ENCODE measurements at places on chromosomes 4 and X.

- DNase-seq = no peak
Observed at GRCh38 chr4:110170861-110171260, 27.6 kb downstream of the ELOVL6 start.

- DNase-seq = peak; percentile 41
Observed at GRCh38 chrX:24148121-24148520, 1.4 kb upstream of the ZFX start.

- DNase-seq = peak; percentile 7
Observed at GRCh38 chr4:111937368-111937767, 207.9 kb upstream of the FAM241A start.

DNA sequence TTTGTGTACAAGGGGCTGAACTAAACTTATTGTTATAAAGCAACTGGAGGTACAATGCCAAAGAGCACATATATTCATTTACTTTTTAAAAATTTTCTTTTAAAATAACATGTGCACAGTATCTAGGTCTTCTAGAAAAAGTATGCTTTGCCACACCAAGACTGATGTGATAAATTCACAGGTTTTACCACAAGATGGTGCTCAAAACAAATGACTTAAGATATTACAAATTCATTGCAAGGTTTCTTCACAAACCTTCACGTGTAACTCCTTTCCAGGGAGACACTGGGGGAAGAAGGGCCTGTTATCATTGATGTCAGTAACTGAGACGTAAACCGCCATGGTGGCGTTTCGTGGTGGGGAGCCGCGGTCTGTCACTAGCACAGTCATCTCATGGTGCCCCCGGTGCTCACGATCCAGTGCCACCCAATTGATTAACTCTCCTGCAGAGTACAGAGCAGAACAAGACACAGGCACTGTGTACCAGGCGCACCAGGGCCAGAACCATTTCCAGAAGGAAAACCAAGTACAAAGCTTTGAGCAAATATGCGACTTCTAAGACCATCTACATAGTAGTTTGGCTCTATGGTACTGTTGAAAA lies 162.2 kb downstream of the DCHS2 start:
- peak; percentile 10 for DNase-seq

DNA sequence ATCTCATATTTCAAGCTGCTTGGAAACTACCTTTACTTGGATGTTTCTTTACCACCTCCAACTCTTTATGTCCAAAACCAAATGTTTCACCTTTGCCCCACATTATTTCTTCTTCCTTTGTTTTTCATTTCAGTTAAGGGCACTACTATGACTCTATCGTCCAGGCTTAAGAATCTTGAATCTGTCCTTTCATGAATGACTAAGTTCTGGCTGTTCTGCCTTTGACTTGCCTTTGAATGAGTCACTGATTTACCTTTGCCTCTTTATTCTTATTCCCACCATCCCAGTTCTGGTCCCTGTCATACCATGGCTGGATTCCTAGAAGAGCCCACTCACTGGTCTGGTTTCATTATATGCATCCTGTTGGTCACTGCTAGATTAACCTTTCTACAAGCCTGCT lies 30.6 kb upstream of the PLAC1 start:
- DNase-seq = no peak

- DNase-seq = no peak
Observed at GRCh38 chrX:72054779-72055489, 76.8 kb downstream of the RTL5 start.

- DNase-seq = no peak
Observed at GRCh38 chr4:169202145-169202699, 68.5 kb downstream of the SH3RF1 start.

DNA sequence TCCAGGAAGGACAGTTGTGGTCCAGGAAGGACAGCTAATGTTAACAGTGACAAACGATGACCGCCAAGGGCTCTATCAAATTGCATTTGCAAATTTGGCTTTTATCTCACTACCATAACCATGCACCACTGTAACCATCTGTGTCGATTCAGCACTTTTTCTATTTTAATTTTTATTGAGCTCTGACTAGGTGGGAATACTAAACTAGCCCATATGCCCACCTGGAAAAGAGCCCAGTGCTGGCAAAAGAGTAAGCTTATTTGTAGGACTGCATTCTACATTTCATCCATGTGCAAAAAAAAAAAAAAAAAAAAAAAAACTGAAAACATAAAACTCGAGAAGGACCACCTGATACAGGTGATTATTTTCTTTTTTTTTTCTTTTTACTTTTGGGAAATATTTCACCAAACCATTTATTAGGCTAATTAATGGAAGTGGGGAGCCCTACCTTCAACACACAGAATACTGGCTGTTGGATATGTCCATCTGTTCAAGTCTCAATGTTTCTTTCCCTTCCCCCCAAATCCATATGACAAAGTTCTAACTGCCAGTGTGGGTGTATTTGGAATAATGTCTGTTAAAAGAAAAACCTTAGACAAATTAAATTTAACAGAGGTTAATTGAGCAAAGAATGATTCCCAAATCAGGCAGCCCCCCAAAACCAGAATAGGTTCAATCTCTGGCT lies 99.5 kb upstream of the MXRA5 start:
- no peak for DNase-seq

- no peak for DNase-seq
Observed at GRCh38 chr4:168605411-168605810, 108.6 kb downstream of the PALLD start.

Measured in activated CD4-positive, alpha-beta T cell treated with anti-CD3 and anti-CD28 coated beads, Interleukin-10, Interleukin-2, amounts not matched to agents 100 ng/mL and 50 ng/mL, durations not matched to agents 16 hours and 8 hours (primary cell).